Left renal cortex interstitium (tissue), 4 donors: ENCODE measurements at places on chromosomes 4 and X.

- no peak for DNase-seq
These were observed 354.9 kb downstream of the CAMK2D start for GRCh38 chr4:113406723-113407016.

- no peak for DNase-seq
These were observed 994.0 kb downstream of the ARAP2 start for GRCh38 chr4:35250331-35250730.

DNA sequence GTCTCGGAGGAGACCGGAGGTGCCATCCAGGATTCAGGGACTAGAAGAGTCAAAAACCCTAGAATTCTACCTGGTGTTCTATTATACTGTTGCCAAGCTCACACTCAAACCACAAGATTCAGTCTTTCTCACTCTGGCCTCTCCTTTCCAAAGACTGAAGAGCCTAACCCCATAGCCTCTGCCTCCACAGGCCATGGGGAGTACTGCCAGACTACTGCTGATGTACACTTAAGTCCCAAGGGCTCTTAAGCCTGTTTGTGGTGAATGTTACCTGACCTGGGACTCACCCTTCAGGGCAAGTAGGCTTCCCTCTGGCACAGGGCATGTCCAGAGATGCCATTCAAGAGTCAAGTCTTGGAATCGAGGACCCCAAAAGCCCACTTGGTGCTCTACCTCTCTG, 58.9 kb upstream of the IRS4 start:
- no peak for DNase-seq

- no peak for DNase-seq
These were observed 82.3 kb upstream of the ADRA2C start for GRCh38 chr4:3683744-3684421.

DNA sequence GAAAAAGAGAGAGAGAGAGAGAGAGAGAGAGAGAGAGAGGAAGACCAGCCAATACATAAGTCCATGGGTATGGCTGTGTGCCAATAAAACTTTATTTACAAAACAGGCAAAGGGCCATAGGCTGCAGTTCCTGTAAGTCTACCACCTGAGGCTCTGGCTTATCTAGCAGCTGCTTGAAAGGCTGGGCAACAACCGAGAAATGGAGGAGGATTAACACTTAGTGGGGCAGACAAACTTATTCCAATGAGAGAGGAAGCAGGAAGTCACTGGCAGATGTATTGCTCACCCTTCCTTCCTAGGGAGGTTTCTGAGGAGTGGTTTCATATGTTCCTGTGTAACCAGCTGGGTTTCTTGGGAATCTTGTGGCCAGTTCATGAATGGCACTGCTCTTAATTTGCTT, 4.7 kb upstream of the GPR143 start:
- DNase-seq, result no peak
